Right cardiac atrium (tissue), 5 donors: ENCODE measurements at places on chromosomes 7 and 10. TPM values are rescaled to one million over a fixed set of nuclear protein-coding genes. Genes with fewer than 3 reads are reported as not detected.

GRCh38 chr10:43201545-43202131, 63.4 kb downstream of the CSGALNACT2 start:
- DNase-seq, result peak; percentile 42

- DNase-seq, result no peak
These were observed 38.2 kb downstream of the SPOCK2 start for GRCh38 chr10:72049969-72050781.

GRCh38 chr7:90238583-90238982, 6.4 kb upstream of the CFAP69 start:
- no peak for DNase-seq

DNA sequence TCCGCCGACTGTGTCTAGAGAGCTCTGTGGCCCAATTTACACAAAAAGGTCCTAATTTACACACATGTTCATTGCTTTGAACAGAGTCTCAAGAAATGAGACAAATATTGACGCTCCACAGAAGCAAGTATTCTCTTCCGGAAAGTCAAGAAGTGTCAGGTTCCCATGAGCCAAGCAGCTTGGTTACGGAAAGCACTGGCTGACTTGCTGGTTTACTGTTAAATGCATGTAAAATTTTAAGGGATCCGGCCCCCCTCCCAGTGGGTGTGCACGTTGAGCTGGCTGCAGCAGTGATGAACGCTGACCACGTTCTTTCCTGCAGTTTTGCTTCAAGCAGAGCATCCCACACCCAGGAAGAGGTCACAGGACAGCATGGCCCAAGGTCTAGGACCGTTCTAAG, 76.8 kb downstream of the DIP2C start:
- DNase-seq, result no peak

- DNase-seq, result no peak
These were observed 233.1 kb upstream of the PHYHIPL start for GRCh38 chr10:58943256-58943890.

GRCh38 chr7:22589641-22590201, 89.7 kb upstream of the STEAP1B start:
- peak; percentile 90 for DNase-seq

GRCh38 chr10:6138456-6138855, 49.6 kb downstream of the RBM17 start:
- DNase-seq, result no peak

DNA sequence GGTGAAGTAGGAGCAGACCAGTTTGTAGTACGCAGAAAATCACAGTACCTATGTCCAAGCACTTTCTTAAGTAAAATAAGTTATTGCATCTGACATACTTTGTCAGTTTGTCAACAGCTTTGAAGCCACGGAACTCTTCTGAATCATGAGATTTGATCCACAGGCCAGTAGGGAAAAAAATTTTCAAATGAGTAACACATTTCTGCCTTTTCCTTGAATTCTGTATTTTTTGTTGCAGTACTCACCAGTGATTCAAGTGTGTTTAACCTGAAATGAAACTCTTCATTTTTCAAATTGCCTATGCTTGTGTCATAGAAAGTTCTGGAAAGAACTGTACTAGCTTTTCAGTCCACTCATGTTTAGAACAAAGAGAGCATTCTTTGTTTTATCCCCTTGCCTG, 337.7 kb downstream of the GATA3 start:
- no peak for DNase-seq

DNA sequence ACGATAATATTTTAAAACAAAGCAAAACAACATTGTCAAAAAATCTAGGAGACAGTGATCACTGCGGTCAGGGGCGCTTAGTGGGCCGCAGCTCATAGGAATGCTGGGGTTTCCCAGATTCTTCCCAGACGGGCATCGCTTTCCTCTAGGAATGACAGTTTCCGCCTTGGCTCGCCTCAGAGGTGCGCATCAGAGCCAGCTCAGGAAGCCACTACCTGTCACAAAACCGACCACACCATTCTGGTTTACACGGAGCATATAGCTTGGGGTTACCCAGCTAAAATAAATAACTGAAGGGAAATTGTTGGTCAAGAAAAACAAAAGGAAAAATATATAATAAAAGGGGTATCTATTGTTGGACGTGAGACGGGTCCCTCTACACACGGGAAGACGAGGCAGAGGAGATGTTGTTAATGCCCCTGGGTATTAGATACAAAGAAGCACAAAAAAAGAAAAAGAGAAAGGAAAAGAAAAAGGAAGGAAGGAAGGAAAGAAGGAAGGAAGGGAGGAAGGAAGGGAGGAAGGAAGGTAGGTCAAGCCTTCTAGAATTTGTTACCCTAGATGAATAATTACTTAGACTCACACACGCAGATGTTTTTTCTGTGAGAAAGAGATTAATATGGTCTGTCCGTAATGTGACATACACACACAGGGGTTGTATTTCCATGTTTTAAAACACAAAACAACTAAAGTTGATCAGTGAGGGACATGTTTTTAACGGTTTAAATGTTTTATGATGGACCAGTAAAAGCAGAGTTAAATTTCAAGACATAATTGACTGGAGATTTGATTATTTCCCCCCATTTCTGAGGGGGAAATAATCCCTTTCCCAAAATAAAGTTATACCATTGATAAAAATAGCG, 292.4 kb upstream of the NFE2L3 start:
- no peak for DNase-seq

DNA sequence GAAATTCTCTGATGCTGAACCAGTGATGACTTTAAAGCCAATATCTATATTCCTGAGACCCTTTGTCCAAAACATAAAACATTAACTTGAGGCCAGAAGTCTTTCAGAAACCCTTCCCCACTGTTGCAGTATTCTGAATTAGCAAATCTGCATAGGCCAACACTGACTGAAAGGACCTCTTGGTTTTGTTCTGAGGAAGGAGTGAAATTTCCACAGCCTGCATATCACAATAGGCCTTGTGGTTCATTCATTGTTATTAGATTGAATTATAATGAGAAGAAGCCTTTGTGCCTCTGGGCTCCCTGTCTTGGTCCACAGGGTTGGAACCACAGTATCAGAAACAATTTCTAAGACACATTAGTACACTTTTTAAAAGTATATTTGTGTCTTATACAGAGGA, 90.3 kb downstream of the CCNY start:
- no peak for DNase-seq

DNA sequence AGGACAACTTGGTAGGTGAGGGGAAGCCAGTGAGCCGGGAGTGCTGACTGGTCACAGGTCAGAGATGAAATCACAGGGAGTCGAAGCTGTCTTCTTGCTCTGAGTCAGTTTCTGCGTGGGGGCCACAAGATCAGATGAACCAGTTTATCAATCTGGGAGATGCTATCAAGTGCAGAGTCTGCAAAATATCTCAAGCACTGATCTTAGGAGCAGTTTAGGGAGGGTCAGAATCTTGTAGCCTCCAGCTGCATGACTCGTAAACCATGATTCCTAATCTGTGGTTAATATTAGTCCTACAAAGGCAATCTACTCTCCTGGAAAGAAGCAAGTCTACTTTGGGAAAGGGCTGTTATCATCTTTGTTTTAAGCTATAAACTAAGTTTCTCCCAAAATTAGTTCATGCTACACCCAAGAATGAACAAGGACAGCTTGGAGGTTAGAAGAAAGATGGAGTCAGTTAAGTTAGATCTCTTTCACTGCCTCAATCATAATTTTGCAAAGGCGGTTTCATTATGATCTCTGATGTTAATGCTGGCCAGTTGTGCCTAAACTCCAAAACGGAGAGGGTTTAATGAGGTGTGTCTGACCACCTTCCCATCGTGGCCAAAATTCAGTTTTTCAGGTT, 8.4 kb upstream of the LMOD2 start:
- DNase-seq, result no peak

GRCh38 chr10:108427146-108427545, 1262.6 kb upstream of the SORCS1 start:
- no peak for DNase-seq

- DNase-seq, result no peak
These were observed 265.3 kb downstream of the TCERG1L start for GRCh38 chr10:131046194-131046593.

- DNase-seq, result no peak
These were observed 723.5 kb downstream of the GRM8 start for GRCh38 chr7:126529254-126529653.

GRCh38 chr7:155461631-155462030, 3.7 kb downstream of the EN2 start:
- DNase-seq, result no peak

DNA sequence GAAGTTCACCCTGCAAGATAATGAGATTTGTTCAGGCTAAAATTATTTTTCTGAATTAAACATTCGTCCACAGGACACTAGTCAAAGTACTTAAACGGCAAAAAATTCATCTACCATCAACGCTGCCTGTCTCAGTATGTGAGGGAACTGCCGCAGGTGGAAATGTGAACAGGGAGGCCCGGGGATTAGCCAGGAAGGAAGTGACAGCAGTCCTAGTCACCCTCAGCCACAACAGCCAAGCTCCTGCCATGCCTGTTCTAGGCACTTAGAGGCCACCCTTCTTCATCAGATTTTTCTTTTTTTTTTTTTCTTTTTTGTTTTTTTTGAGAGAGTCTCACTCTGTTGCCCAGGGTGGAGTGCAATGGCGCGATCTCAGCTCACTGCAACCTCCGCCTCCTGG, 9.4 kb downstream of the NUDT5 start:
- DNase-seq, result no peak

- DNase-seq, result no peak
These were observed 44.0 kb downstream of the CAPZA2 start for GRCh38 chr7:116906391-116906790.

GRCh38 chr10:110044681-110045080, 36.9 kb downstream of the ADD3 start:
- no peak for DNase-seq

- peak; percentile 33 for DNase-seq
These were observed 28.4 kb upstream of the CDHR3 start for GRCh38 chr7:105934572-105935185.

GRCh38 chr7:94324380-94325121, 70.1 kb upstream of the COL1A2 start:
- DNase-seq, result no peak

DNA sequence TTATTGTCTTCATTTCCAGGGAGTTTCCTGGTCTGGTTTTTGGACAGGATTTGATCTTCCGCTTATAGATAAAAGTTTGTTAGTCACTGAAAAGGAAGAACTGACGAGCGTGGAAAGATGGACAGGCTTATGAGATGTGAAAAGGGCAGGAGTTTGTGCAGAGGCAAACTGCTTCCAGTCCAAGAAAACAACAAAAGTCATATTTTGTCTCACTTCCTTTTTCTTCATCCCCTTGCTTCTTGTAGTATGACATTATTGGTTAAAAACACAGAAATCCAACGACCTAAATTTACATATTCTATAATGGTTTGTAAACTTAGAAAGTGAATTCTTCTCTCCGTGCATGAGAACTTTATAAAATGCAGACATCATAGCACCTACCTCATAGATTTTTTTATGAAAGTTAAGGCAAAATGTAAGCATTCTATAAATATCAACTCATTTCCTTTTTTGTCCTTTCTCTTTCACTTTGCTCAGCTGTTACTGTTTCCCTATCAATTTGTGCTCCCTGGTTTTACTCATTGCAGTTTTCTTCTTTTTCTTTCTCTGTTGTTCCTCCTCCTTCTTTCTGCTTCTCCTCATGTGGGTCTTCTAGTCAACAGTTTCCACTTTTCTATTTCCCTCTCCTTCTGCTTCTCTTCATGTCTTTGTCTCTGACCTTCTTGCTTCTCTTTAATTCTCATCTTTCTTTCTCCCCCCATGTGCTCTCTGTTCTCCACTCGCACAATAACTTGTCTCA, 370.2 kb downstream of the ARL4A start:
- no peak for DNase-seq

- DNase-seq, result no peak
These were observed 1046.2 kb downstream of the XPNPEP1 start for GRCh38 chr10:108877095-108877561.

GRCh38 chr7:39507866-39508551, 58.2 kb upstream of the YAE1 start:
- DNase-seq, result no peak

DNA sequence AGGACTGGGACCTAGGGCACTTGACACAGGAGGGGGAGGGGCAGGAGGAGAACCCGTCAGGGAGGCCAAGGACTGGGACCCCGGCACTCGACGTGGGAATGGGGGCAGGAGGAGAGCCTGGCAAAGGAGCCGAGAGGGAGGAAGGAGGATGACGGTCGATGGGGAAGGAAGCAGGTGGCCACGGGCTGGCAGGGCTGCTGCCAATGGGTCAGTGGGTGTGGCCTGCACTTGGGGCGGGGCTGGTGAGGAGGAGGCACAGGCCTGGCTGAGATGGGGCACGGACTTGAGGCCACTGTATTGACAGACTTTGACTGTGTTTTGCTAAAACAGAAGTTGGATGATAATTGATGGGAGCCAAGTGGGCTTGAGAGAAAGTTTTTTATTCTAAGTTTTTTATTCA, 68.9 kb downstream of the RBM33 start:
- DNase-seq, result peak; percentile 69

- no peak for DNase-seq
These were observed 725.8 kb downstream of the PARD3 start for GRCh38 chr10:34089253-34089652.

DNA sequence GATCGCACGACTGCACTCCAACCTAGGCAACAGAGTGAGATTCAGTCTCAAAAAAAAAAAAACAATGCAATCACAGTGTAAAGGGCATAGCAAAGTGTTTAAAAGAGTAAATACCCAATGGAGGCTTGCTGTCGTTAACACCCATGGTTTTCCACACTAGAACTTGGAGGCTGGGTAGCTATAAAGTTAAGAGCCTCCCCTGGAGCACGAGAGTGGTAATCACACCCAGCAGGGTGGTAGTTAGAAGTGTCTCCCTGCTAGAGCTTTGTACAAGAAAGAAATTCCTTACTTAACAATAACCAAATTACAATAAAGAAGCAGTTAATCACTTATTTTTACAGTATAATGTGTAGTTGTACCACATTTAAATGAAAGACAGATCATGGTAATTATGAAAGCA, 1078.9 kb downstream of the NRG3 start:
- no peak for DNase-seq

GRCh38 chr7:68420342-68421192, 1177.7 kb upstream of the AUTS2 start:
- DNase-seq, result peak; percentile 21

GRCh38 chr10:32327364-32327691, 19.6 kb downstream of the EPC1 start:
- no peak for DNase-seq

GRCh38 chr10:5776881-5777197, 36.4 kb downstream of the GDI2 start:
- DNase-seq, result no peak

SHH gene
- total RNA-seq, result not detected

CRHR2 gene
- not detected for total RNA-seq

MSS51 gene
- total RNA-seq, result 1.2 TPM

HABP2 gene
- not detected for total RNA-seq

ARHGAP22 gene
- 6.2 TPM for total RNA-seq

SFTPD gene
- not detected for total RNA-seq

ANKRD1 gene
- 1,154 TPM for total RNA-seq

PTF1A gene
- total RNA-seq, result not detected
